ENCODE measurements at places on chromosomes 6 and 20. TPM values are rescaled to one million over a fixed set of nuclear protein-coding genes. Genes with fewer than 3 reads are reported as not detected.
A peak's percentile ranks its signal among the peaks of the same experiment; 100 is the strongest.

The BPIFB1 gene
- 0.67 TPM for total RNA-seq

DNA sequence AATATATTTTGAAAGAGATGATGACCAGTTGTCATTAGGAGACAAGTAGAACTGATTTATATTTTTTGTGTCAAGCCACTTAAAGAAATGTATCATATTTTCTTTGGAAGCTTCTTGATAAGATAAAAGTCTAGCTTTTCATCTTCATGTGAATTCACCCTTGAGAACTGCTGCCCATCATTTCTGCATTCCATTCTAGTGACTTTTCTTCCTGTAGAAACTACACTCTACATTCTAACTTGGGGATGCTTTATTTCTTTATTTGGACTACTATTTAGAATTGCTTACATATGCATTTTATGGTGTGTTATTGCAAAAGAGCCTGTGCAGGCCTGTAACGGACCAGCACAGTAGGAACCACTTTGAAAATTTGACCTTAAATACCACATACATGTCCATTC is 335.0 kb upstream of the KCNQ5 start:
- H3K27me3 ChIP-seq, result no peaks in the 10 kb centered on the region
- H3K4me3 ChIP-seq, result no peak overlapping the region
- no peak overlapping the region for H3K27ac ChIP-seq
- H3K36me3 ChIP-seq, result no peaks in the 10 kb centered on the region

GRCh38 chr20:57714409-57715267 is 4.8 kb upstream of the PMEPA1 start:
- no peaks in the 10 kb centered on the region for H3K27me3 ChIP-seq
- no peak overlapping the region for H3K4me3 ChIP-seq
- DNase-seq, result no peak
- peak overlapping the region; percentile 78 for H3K27ac ChIP-seq
- H3K4me1 ChIP-seq, result peaks cover 34% of the 10 kb centered on the region
- H3K36me3 ChIP-seq, result no peaks in the 10 kb centered on the region

DNA sequence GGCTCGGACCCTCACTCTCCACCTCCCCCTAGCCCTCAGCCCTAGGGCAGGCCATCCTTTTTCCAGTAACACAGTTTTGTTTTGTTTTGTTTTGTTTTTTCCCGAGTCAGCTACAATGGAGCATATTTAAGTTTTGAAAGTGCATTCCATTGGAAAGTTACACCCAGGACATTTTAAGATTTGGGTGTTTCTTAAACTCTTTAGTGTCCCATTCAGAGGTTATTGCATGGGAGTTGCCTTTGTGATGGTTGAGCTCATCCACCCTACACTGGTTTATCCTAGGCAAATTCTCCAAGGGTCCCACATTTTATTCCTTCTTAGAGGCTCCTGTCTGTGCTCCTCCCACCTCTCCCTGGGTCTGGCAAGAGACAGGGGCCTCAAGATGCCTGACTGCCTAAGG is 58.9 kb downstream of the THBS2 start:
- no peak overlapping the region for H3K27ac ChIP-seq
- H3K36me3 ChIP-seq, result no peaks in the 10 kb centered on the region
- no peak overlapping the region for H3K4me3 ChIP-seq
- H3K4me1 ChIP-seq, result no peaks in the 10 kb centered on the region
- no peaks in the 10 kb centered on the region for H3K27me3 ChIP-seq

DNA sequence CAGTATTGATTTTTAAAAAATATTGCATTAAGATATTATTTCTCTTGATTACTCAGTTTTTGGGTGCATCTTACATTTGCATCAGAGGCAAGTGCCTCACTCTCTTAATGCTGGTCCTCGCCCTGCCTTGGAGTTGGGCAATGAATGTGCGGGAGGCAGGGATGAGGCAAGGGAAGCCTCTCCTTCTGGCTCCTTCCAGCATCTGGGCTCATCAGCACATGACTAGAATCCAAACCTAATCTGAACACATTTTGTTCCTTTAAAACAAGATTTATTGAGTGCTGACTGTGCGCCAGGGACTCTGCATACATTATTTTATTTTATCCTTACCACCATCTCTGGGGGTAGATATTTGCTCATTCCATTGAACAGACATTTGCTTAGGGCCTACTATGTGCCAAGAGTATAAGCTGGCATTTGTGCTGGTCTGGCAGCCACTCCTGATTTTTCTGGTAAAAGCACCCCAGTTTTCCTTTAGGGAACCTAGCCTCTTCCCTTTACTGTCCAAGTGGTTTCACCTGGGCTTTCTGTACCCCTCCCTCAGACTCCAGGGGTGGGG is 71.9 kb upstream of the ZNFX1 start:
- no peaks in the 10 kb centered on the region for H3K36me3 ChIP-seq
- H3K27ac ChIP-seq, result no peak overlapping the region
- H3K4me3 ChIP-seq, result no peak overlapping the region
- no peaks in the 10 kb centered on the region for H3K4me1 ChIP-seq

- no peak overlapping the region for H3K27ac ChIP-seq
- H3K36me3 ChIP-seq, result no peaks in the 10 kb centered on the region
- no peak overlapping the region for H3K4me3 ChIP-seq
- no peak for DNase-seq
- H3K4me1 ChIP-seq, result no peaks in the 10 kb centered on the region
These were observed 54.8 kb downstream of the OPN5 start for GRCh38 chr6:47836639-47837038.

- DNase-seq, result no peak
- no peaks in the 10 kb centered on the region for H3K36me3 ChIP-seq
- H3K27me3 ChIP-seq, result no peaks in the 10 kb centered on the region
These were observed 796 bp downstream of the PHF20 start for GRCh38 chr20:35772563-35773058.

The BTNL2 gene
- total RNA-seq, result not detected

All from upper lobe of right lung (tissue), 1 donor.